ENCODE measurements at places on chromosomes 4 and X. TPM values are rescaled to one million over a fixed set of nuclear protein-coding genes. Genes with fewer than 3 reads are reported as not detected.

- H3K4me1 ChIP-seq: no peaks in the 10 kb centered on the region
- no peaks in the 10 kb centered on the region for H3K36me3 ChIP-seq
- H3K27ac ChIP-seq: no peak overlapping the region
- no peak for DNase-seq
- H3K4me3 ChIP-seq: no peak overlapping the region
Observed at GRCh38 chr4:110278127-110278526, 79.7 kb upstream of the ELOVL6 start.

DNA sequence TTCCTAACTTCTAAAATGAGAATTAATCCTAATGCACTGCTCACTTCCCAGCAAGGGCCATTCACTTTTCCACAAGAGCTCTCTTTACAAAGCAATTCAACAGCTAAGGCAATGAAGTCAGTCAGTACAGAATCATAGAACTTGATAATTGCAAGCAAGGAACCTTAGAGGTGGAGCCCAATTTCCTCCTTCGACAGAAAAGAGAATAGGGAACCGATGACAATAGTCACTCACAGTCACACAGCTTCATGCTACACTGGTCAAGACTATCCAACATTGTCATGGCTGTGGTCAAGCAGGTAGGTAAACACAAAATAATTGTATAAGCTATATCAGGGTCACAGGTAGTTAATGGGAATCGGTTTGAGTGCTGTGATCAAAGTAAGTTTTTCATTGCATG lies 90.0 kb downstream of the ELOVL6 start:
- no peak overlapping the region for H3K4me3 ChIP-seq
- no peak for DNase-seq
- peaks cover 2% of the 10 kb centered on the region for H3K36me3 ChIP-seq
- H3K27ac ChIP-seq: no peak overlapping the region

GRCh38 chr4:6250235-6250983 lies 19.2 kb upstream of the WFS1 start:
- no peaks in the 10 kb centered on the region for H3K27me3 ChIP-seq
- H3K4me1 ChIP-seq: no peaks in the 10 kb centered on the region
- DNase-seq: no peak
- H3K4me3 ChIP-seq: no peak overlapping the region

DNA sequence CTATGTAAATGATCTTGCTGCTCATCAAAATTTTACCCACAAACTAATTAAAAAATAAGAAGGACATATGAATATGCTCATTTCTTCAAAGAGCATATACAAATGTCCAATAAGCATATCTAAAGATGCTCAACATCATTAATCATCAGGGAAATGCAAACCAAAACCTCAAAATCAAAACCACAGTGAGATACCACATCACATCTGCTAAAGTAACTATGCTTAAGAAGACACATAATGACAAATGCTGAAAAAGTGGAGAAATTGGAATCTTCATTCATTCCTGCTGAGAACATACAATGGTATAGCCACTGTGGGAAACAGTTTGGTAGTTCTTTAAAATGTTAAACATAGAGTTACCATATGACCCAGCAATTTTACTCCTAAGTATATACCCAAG lies 81.9 kb downstream of the AFF2 start:
- no peak for DNase-seq
- H3K27ac ChIP-seq: no peak overlapping the region
- H3K4me3 ChIP-seq: no peak overlapping the region

- no peaks in the 10 kb centered on the region for H3K27me3 ChIP-seq
- H3K4me3 ChIP-seq: no peak overlapping the region
- no peaks in the 10 kb centered on the region for H3K36me3 ChIP-seq
- no peak overlapping the region for H3K27ac ChIP-seq
- H3K4me1 ChIP-seq: no peaks in the 10 kb centered on the region
- DNase-seq: no peak
Observed at GRCh38 chr4:142706381-142706780, 139.7 kb downstream of the INPP4B start.

- H3K4me1 ChIP-seq: no peaks in the 10 kb centered on the region
- DNase-seq: no peak
- no peaks in the 10 kb centered on the region for H3K27me3 ChIP-seq
- H3K4me3 ChIP-seq: no peak overlapping the region
- no peak overlapping the region for H3K27ac ChIP-seq
Observed at GRCh38 chr4:19329631-19330030, 922.1 kb upstream of the SLIT2 start.

DNA sequence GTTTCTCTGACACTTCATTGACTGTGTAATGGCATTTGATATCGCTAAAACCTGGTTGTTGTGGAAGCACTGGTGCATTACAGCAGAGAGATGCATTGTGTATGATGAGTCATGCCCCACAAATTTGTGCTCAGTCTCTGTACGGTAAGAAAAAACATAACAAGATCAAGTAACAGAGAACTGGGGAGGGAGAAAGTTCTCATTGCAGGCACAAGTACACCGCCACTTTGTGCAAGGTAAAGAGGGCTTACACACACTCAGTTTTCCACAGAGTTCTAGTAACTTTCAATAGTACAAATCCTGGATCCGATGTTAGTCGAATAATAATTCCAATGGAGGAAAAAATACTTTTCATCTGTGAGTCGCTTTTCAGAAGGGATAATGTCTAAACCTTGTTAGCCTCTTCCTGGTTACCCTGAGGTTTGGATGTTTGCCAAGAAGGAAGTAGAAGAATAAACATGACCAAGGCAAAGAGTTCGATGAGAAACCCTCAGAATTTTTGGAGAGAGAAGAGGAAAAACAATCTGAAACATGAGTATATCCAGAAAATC lies 512.5 kb upstream of the SLIT2 start:
- H3K36me3 ChIP-seq: no peaks in the 10 kb centered on the region
- peaks cover 2% of the 10 kb centered on the region for H3K27me3 ChIP-seq
- H3K4me3 ChIP-seq: no peak overlapping the region
- DNase-seq: no peak
- peaks cover 2% of the 10 kb centered on the region for H3K4me1 ChIP-seq
- no peak overlapping the region for H3K27ac ChIP-seq

DNA sequence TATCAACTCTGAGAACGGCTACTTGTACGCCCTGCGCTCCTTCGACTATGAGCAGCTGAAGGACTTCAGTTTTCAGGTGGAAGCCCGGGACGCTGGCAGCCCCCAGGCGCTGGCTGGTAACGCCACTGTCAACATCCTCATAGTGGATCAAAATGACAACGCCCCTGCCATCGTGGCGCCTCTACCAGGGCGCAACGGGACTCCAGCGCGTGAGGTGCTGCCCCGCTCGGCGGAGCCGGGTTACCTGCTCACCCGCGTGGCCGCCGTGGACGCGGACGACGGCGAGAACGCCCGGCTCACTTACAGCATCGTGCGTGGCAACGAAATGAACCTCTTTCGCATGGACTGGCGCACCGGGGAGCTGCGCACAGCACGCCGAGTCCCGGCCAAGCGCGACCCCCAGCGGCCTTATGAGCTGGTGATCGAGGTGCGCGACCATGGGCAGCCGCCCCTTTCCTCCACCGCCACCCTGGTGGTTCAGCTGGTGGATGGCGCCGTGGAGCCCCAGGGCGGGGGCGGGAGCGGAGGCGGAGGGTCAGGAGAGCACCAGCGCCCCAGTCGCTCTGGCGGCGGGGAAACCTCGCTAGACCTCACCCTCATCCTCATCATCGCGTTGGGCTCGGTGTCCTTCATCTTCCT lies 2.7 kb downstream of the PCDH10 start:
- no peaks in the 10 kb centered on the region for H3K4me1 ChIP-seq
- H3K27ac ChIP-seq: peak overlapping the region; percentile 7
- no peaks in the 10 kb centered on the region for H3K36me3 ChIP-seq
- H3K27me3 ChIP-seq: no peaks in the 10 kb centered on the region
- H3K4me3 ChIP-seq: peak overlapping the region; percentile 58
- DNase-seq: peak; percentile 45

DNA sequence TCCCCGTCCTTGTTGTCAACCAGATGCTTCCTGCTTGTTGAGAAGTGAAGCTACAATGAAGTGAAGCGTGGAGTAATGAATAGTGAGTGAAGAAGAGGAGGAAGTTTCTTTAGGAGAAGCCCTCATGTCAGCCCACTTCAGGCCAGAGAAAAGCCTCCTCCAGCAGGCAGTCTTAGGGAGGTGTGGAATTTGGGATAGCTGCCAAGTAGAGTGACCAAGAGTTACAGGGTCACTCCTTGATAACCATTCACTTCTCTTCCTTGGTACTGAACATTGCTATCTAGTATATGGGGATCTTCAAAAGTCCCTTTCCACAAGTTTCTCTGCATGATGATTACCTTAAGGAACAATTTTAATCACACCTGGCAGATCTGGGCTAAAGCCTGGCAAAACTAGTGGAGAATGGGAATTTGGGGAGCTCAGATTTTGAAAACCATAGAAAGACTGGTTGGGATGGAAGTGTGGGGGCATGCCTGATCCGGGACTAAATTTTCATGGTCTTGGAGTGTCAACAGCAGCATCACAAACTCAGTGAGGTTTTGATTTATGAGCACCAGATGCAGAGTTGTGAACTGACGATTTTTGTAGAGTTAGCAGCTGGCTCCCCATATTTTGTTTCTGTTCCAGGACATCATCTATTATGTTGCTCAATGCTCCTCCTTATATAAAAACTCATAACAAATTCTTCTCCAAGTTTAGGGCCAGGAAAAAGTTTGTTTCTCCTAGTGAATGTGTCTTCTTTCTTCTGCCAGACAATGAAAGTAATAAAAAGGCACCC lies 53.1 kb downstream of the IGSF1 start:
- no peak overlapping the region for H3K27ac ChIP-seq
- DNase-seq: no peak
- no peaks in the 10 kb centered on the region for H3K4me1 ChIP-seq
- no peaks in the 10 kb centered on the region for H3K36me3 ChIP-seq

DNA sequence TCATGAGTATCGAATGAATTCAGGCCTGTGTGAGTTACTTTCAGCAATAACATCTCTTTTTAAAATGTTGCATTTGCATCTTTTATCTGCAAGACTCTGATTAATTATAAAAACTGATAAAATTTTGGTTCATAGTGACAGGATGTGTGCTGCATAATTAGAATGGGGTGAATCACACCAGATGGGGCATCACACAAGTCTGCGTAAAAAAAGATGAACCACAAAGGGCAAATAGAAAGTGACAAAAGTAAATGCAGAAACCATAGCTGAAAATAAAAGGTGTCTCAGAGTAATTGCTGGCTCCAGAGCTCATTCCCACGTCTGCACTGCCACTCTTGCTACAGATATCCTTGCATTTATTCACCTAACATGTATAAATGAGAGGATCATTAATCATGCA lies 131.1 kb downstream of the HS3ST1 start:
- no peak overlapping the region for H3K27ac ChIP-seq
- H3K4me3 ChIP-seq: no peak overlapping the region
- no peaks in the 10 kb centered on the region for H3K27me3 ChIP-seq
- no peak for DNase-seq
- H3K36me3 ChIP-seq: no peaks in the 10 kb centered on the region
- H3K4me1 ChIP-seq: no peaks in the 10 kb centered on the region

DNA sequence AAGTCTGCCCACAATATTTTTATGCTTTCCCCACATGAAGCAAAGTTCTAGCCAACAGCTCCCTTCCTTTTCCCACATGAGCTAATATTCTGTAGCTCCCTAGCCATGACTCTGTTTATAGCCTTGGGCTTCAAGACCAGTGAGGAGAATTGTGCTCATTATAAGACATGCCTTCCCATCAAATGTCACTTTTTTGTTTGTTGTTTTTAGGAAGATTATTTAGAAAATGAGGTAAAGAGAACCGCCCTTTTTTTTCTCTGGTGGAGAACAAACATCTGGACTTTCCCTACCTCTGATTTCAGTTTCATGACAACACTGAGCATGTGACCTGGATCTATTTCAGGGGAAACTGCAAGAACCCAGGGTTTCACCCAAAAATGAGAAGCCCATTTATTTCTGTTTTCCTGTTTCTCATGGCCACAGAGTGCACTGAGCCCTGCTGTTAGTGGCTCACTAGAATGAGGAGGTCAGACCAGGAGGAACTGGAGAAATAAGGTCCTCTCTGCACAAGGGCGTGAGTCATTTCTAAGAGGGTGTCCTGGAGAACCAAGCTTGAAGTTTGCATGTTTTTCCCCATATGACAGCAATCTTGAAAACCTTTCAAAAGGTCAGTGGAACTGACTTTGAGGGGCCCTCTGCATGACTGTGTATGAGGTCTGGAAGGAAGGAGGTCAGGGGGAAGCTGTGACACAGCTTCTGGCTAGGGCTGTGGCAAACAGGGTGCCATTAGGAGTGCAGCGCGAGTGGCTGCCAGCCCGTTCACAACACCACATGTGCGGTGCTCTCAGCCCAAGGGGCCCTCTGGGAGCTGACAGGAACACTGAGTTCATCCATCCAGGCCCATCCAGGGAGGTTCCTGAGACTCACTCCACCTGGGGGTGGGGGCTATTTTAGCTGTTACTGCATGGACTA lies 55.2 kb downstream of the CHST7 start:
- no peaks in the 10 kb centered on the region for H3K36me3 ChIP-seq
- DNase-seq: no peak
- no peak overlapping the region for H3K4me3 ChIP-seq
- H3K4me1 ChIP-seq: no peaks in the 10 kb centered on the region

- no peaks in the 10 kb centered on the region for H3K4me1 ChIP-seq
- no peaks in the 10 kb centered on the region for H3K36me3 ChIP-seq
- no peak overlapping the region for H3K27ac ChIP-seq
Observed at GRCh38 chr4:189802884-189803283, 137.8 kb upstream of the FRG1 start.

DNA sequence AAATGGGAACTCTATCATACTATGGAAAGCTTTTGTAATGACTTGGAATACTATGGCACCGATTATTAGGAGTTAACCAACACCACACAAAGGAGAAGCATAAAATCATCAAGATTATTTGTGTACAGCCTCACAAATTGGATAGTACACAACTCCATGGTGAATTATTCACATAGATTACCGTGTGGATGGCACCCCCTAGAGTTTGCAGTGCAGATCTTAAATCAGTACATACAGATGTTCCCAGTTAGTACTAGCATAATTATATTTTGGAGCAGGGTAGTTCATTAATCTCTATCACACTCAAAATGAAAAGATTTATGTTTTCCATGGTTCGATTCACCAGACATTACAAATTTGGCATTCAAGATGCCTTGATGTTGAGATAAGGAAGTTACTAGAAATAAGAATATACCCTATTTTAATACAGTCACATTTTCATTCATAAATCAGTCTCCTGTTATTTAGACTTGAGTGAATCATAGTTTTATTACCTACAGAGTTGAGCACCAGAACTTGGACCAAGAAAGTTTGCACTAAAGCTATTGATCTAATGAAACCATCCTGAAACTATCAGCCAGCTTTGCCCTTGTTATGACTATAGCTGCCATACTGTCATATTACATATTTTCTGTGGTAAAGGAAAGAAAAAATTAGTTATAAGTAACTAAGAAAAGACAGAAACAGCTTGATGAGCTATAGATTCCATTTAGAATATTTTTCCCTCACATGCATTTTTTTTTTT lies 531.8 kb downstream of the GLUD2 start:
- no peaks in the 10 kb centered on the region for H3K27me3 ChIP-seq
- no peaks in the 10 kb centered on the region for H3K36me3 ChIP-seq
- no peak overlapping the region for H3K4me3 ChIP-seq
- no peaks in the 10 kb centered on the region for H3K4me1 ChIP-seq
- DNase-seq: no peak

GRCh38 chr4:173666-174314 lies 49.5 kb downstream of the ZNF718 start:
- DNase-seq: no peak
- H3K4me3 ChIP-seq: no peak overlapping the region
- no peaks in the 10 kb centered on the region for H3K36me3 ChIP-seq
- no peaks in the 10 kb centered on the region for H3K4me1 ChIP-seq
- no peak overlapping the region for H3K27ac ChIP-seq
- no peaks in the 10 kb centered on the region for H3K27me3 ChIP-seq

The CCDC158 gene
- total RNA-seq: 1.9 TPM

The SLIT2 gene
- total RNA-seq: 119 TPM

The F8A2 gene
- total RNA-seq: not detected

The SSX4 gene
- total RNA-seq: not detected

The CFAP99 gene
- not detected for total RNA-seq
